ENCODE measurements at places on chromosomes 13 and 19.
A peak's percentile ranks its signal among the peaks of the same experiment; 100 is the strongest.

GRCh38 chr19:18768046-18768771, 22.9 kb downstream of the COMP start:
- H3K4me3 ChIP-seq: peak overlapping the region; percentile 52
- peaks cover 6% of the 10 kb centered on the region for H3K36me3 ChIP-seq
- no peaks in the 10 kb centered on the region for H3K4me1 ChIP-seq
- no peaks in the 10 kb centered on the region for H3K27me3 ChIP-seq

DNA sequence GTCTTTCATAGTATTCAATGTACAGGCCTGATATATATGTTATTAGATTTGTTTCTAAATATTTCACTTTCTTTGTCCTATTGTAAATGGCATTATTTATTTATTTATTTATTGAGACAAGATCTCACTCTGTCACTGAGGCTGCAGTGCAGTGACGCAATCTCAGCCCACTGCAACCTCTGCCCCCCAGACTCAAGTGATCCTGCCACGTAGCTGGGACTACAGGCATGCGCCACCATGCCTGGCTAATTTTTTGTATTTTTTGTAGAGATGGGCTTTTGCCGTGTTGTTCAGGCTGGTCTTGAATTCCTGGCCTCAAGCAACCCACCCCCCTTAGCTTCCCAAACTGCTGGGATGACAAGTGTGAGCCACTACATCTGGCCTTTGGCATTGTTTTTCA, 5.4 kb upstream of the GAS6 start:
- DNase-seq: no peak
- H3K4me3 ChIP-seq: no peak overlapping the region
- peaks cover 25% of the 10 kb centered on the region for H3K27me3 ChIP-seq
- H3K4me1 ChIP-seq: peaks cover 6% of the 10 kb centered on the region
- no peaks in the 10 kb centered on the region for H3K36me3 ChIP-seq

- DNase-seq: peak; percentile 78
- peaks cover 38% of the 10 kb centered on the region for H3K36me3 ChIP-seq
- H3K27me3 ChIP-seq: no peaks in the 10 kb centered on the region
- H3K4me1 ChIP-seq: peaks cover 4% of the 10 kb centered on the region
- peak overlapping the region; percentile 79 for H3K4me3 ChIP-seq
Observed at GRCh38 chr19:14091081-14091812, 696 bp upstream of the SAMD1 start.

GRCh38 chr19:15358918-15359317, 20.7 kb downstream of the AKAP8 start:
- H3K27ac ChIP-seq: no peak overlapping the region
- no peak overlapping the region for H3K4me3 ChIP-seq
- H3K27me3 ChIP-seq: no peaks in the 10 kb centered on the region

GRCh38 chr13:40657307-40657706, 9.1 kb downstream of the FOXO1 start:
- no peaks in the 10 kb centered on the region for H3K36me3 ChIP-seq
- H3K27ac ChIP-seq: no peak overlapping the region
- H3K4me1 ChIP-seq: peaks cover 4% of the 10 kb centered on the region
- no peaks in the 10 kb centered on the region for H3K27me3 ChIP-seq

DNA sequence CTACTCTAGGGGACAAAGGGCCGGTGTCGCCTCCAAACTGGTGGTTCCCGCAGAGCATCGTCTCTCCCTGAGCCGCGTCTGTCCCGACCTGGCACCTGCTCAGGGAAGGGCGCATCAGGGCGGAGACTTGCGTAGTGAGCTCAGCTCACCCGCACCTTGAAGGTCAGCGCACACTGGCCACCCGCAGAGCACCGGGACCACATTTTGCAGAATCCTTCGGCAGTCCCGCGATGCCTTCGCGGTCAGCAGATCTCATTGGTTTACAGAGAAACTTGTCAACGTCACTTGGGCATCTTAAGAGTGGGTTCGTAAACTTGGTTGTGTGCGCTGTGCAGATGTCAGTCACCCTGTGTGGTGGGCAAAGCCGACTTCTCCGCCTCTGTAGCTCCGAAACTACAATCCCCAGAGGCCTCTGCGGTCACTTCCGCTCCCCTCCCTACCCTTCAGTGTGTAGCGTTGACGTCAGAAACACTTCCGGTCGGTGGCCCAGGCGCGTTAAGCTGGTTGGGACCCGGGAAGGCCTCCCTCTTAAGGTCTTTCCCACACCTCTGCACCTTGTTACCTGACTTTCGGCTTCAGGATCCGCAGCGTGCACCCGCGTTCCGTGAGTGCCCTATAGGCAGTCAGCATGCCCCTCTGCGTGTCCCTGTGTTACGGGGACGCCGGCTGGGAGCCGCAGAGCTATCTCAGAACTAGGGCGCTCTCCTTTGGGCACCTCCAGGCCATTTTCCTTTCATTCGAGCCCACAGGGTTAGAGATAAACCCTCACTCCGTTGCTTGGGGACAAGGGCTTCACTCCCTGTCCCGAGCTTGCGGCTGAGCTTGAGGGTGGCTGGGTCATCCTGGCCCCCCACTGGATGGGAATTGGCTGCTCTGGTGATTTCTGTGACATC, 36.5 kb upstream of the ZNF527 start:
- DNase-seq: peak; percentile 87
- H3K36me3 ChIP-seq: peaks cover 3% of the 10 kb centered on the region
- no peak overlapping the region for H3K27ac ChIP-seq
- H3K4me1 ChIP-seq: peaks cover 9% of the 10 kb centered on the region
- peak overlapping the region; percentile 71 for H3K4me3 ChIP-seq

DNA sequence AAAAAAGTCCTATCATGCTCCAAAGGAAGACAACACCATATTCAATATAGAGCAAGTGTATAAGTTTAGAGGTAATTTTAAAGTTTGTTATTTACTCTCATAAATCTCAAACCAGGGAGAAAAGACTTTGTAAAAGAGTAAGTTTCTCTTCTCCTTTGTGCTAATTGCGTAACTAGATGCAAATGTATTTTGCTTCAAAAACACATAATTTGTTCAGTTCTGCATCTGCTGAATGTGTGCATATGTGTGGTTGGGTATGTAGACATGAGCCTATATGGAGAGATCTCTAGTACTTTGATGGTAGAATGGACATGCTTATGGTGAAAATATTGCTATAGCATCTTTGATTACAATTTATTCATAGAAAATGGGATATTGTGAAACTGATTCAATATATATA, 17.8 kb upstream of the MIR17HG start:
- H3K27ac ChIP-seq: no peak overlapping the region
- H3K4me1 ChIP-seq: no peaks in the 10 kb centered on the region
- H3K36me3 ChIP-seq: no peaks in the 10 kb centered on the region
- no peak overlapping the region for H3K4me3 ChIP-seq
- no peak for DNase-seq

DNA sequence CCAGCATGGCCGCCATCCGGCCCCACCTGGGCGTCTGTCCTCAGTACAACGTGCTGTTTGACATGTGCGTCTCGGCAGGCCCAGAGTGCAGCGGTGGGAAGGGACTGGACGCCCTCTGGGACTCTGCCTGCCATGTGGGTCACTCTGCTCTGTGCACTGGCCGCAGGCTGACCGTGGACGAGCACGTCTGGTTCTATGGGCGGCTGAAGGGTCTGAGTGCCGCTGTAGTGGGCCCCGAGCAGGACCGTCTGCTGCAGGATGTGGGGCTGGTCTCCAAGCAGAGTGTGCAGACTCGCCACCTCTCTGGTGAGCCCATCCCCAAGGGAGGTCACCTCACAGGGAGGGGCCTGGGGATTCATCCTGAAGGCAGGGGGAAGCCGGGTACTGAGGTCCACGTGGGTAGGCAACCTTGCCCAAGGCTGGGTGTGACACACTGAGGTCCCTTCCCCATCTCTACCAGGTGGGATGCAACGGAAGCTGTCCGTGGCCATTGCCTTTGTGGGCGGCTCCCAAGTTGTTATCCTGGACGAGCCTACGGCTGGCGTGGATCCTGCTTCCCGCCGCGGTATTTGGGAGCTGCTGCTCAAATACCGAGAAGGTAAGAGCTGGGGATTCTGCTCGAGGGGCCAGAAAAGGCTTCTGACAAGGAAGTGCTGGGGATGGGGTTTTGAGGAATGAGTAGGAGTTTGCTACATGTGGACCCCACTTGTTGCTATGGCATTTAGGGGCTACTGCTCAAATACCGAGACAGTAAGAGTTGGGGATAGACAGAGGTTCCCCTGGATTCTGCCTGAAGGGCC, 11.3 kb downstream of the ABCA7 start:
- H3K4me3 ChIP-seq: peak overlapping the region; percentile 44
- no peaks in the 10 kb centered on the region for H3K4me1 ChIP-seq
- no peaks in the 10 kb centered on the region for H3K36me3 ChIP-seq

DNA sequence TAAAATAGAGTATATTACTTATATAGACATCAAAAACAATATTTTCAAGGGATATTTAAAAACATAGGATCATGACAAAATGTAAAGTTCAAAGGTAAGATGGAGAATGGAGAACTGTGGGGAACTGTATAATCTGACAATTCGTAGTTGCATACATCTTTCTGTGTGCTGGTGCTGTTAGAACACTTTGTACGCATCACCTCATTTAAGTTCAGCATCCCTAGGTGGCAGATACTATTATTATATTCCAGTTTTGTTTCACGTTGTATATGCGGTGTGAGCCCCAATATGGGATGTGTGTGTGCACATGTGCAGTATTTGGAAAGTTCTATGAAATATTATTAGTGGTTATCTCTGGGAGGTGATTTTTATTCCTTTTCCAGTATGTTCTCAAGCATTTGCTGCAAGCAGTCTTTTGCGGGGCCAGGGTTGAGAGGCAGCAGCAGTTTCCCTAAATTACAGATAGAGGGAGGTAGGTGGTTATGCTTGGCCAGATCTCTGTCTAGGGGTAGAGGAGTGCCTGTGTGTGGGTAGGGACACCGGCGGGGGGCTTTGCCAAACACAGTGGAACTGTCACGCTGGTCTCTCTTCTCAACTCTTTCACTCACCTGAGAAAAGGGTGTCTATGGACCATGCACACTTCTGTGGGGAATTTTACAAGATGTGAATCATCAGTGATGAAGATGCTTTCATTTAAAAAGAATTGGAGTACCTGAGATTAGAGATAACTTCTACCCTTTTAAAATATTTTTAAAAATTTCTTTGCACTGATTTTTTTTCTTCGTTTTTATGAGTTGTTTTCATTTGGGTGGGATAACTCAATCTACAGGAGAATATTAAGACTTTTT, 55.6 kb upstream of the ALOX5AP start:
- H3K36me3 ChIP-seq: no peaks in the 10 kb centered on the region
- H3K4me1 ChIP-seq: no peaks in the 10 kb centered on the region
- no peaks in the 10 kb centered on the region for H3K27me3 ChIP-seq
- H3K4me3 ChIP-seq: no peak overlapping the region
- no peak for DNase-seq

DNA sequence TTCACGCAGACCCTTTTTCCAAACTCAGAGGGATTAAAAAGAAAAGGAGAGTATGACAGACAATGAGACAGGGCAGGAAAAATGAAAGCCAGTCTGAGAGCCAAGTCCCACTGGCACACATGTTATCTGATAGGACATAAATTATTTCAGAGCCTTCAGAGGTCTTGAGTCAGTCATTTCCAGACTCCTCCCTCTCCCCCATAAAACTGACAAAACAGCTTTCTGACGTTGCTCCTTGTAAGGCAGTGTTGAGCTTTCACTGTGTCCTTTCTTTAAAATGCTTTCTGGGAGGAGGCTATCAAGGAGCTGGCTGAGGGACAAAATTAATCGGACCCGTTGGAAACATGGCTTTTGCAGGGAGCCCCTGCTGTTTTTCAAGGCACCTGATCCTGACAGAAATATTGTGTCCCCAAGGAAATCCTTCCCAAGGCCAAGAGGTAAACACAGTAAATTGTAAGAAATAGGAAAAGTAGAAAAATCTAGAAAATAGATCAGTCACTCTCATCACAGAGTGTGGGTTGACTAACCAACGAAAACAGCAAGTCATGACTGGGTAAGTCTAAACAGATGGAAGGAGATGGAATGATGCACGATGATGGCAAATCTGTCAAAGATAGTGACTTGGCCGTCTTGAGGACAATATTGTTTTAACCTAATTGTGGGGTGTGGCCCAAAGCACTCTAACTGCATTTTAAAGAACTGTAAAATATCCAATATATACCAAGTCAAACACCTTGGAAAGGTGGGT, 89.7 kb downstream of the DCT start:
- no peak for DNase-seq
- no peak overlapping the region for H3K27ac ChIP-seq
- H3K36me3 ChIP-seq: no peaks in the 10 kb centered on the region
- H3K4me1 ChIP-seq: peaks cover 6% of the 10 kb centered on the region

- peaks cover 22% of the 10 kb centered on the region for H3K4me1 ChIP-seq
- no peaks in the 10 kb centered on the region for H3K36me3 ChIP-seq
- no peak overlapping the region for H3K4me3 ChIP-seq
- H3K27ac ChIP-seq: no peak overlapping the region
Observed at GRCh38 chr19:784541-784940, 12.7 kb upstream of the PTBP1 start.
